ENCODE measurements at places on chromosomes 3 and 15. TPM values are rescaled to one million over a fixed set of nuclear protein-coding genes. Genes with fewer than 3 reads are reported as not detected.

ZNF660 gene
- 0.07 TPM for total RNA-seq

- no peak for DNase-seq
These were observed 72.7 kb upstream of the WDR72 start for GRCh38 chr15:53831907-53832770.

DNA sequence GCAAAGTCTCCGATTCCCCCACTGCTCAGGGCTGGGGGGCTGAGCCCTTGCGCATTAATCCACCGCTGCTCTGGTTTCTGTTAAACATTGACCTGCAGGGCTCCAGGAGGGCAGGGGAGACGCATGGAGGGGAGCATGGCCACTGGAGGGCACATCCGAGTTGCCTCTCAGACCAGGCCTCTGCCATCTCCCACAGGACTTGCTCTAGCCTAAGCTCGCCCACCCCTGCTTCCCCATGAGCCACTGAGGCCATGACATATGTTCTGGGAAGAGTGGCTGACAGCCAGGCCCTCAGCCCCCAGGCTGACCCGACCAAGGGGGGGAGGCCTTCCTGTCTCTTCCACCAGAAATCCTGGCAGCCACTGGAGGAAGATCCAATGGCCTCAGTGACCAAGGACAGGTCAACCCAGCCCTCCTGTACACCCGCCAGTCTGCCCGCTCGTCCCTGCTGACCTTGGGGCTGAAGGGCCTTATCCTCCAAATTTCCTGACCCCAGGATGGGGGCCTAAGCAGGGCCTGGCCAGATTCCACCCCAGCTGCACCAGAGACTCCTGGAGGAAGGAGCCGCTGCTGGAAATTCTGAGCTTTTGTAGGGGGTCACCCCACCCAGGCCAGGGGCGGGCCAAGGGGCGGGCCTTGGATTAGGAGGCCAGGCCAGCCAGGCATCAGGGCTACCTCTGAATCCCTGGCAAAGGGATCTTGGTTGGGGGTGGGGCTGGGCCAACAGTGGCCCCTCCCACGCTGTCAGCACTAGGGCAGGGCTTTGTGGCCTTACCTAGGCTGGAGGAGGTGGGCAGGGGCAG lies at the start of gene HYAL1:
TSS of gene HYAL1 (minus strand) at position 562 of the 803 bp plus-strand sequence. CDS start 618 bp downstream, outside the sequence.
- DNase-seq = no peak

DNA sequence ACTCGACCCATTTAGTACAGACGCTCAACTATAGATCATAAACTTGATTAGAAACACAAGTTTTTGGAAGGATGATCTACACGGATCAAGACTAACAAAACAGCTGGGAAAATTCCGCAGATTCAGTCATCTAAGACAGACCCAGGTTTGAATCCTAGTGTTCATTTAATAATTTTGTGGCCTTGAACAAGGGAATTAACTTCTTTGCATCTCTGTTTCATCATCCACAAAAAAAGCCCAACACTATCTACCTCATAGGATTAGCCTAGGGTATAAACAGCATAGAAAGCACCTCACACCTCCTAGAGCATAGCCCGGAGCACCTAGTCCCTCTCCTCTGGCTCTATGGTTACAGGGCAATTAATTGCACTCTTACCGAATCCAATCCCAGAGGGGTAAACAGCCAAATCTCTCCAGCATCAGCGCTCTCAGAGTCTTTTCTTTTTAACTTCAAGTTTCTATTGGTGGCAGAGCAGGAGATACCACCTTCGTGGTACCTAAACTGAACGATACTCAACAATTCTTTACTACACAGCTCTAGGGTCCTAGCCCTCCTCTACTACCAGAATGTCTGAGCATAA lies 3.5 kb downstream of the TBL1XR1 start:
- no peak for DNase-seq

- no peak for DNase-seq
These were observed 46.3 kb downstream of the GYG1 start for GRCh38 chr3:149037684-149038083.
